ENCODE measurements at places on chromosomes 7 and 10.

DNA sequence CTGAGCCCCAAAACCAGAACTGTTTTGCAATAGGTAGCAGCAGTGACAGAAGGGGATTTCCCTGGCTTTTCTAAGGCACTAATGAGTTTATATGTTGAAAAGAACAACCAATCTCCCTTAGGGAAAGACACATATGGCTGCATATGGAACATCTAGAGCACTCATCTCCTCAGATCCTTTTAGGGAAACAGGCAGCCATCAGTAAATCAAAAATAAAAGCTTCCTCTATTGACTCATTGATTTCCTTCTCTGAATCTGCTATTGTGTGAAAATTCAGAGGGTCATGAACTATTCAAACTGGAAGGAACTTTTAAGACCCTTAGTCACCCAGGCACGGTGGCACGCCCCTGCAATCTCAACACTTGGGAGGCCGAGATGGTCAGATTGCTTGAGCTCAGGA is 110.9 kb upstream of the NANOS1 start:
- no peak for DNase-seq

DNA sequence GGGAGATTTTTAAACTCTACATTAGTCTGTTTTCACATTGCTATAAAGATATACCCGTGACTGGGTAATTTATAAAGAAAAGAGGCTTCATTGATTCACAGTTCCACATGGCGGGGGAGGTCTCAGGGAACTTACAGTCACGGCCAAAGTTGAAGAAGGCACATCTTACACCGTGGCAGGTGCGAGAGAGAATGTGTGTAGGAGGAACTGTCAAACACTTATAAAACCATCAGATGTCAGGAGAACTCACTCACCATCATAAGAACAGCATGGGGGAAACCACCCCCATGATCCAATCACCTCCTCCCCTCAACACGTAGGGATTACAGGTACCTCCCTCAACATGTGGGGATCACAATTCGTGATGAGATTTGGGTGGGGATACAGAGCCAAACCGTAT is 129.5 kb downstream of the FGFR2 start:
- no peak for DNase-seq

DNA sequence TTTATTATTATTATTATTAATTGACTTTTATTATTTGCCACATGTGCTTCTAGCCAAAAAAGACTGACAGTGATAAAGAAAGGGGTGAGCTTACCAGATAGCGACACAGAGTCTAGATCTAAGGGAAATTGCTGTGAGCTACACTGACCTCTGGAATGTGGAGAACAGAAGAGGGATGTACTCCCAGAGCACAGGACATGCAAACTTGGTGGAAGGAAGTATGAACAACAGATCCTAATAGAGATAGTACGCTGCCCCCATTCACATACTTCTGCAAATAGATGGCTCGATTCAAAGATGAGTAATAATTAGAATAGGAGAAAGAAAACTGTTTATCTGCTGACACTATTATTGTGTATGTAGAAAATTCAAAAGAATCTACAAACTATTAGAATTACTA is 109.3 kb upstream of the HPS1 start:
- DNase-seq = no peak

DNA sequence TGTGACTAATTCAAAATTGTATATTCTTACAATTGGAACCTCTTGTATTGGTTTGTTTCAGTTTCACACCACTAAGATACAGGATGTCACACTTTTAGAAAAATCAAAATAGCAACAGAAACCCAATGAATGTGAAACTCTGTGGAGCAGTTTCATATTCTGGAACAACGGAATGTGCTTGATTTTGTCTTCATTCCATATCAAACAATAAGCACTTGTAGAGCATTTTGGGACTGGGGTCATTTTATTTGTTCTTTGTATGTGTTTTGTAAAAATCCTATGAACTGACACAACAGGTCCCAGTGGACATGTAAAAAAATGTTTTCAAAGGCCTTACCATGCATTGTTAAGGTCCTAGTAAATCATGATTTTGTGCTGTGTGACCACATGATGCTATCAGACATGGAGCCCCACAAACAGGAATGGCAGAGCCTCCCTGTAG is 123.1 kb downstream of the DKK1 start:
- DNase-seq = no peak

- no peak for DNase-seq
Measured at GRCh38 chr7:77235276-77235675, 35.7 kb upstream of the FGL2 start.

DNA sequence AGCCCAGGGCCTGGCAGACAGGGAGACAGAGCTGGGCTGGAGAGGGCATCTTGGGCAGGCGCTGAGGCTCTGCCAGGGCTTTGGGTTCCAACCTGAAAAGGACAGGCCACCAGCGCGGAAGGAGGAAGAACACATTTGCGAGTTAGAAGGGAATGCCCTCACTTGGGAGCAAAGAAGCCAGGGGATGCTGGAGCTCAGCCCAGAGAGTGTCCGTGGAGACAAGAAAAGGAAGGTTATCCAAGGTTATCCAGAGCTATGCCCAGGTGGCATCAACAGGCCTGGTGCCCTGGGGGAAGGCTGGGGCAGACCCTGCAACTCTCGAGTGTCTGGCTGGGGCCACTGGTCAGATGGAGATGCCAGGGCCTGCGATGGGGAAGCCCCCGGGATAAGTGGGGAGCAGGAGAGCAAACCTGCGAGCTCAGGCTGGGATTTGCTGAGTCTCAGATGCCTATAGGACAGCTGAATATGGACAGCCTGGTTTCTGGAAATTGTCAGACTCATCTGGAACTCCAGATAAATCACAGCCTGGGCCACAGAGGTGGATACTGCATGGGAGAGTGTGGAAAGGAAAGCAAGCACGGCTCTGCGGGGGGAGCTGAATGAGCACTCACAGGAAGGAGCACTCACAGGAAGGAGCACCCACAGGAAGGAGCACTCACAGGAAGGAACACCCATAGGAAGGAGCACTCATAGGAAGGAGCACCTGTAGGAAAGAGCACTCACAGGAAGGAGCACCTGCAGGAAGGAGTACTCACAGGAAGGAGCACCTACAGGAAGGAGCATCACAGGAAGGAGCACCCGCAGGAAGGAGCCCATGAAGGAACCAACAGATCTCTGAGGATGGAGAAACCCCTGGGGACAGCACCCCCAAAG is 152.1 kb downstream of the ADAM12 start:
- DNase-seq = peak; percentile 1

- DNase-seq = no peak
Measured at GRCh38 chr7:155851892-155852291, 39.6 kb upstream of the SHH start.

GRCh38 chr7:151705636-151706276 is 171.2 kb downstream of the PRKAG2 start:
- peak; percentile 43 for DNase-seq

- DNase-seq = no peak
Measured at GRCh38 chr7:80413383-80413945, 98.4 kb downstream of the GNAT3 start.

GRCh38 chr7:129110258-129110981 is 34.1 kb upstream of the TSPAN33 start:
- no peak for DNase-seq

- DNase-seq = peak; percentile 32
Measured at GRCh38 chr7:47100817-47101435, 481.0 kb downstream of the TNS3 start.

- peak; percentile 35 for DNase-seq
Measured at GRCh38 chr7:74289018-74289658, at the start of gene CLIP2. CLIP2 (plus strand) TSS chr7:74289407; CDS start chr7:74317547, 28,140 bp downstream.

- no peak for DNase-seq
Measured at GRCh38 chr10:130816116-130816901, 495.2 kb downstream of the TCERG1L start.

DNA sequence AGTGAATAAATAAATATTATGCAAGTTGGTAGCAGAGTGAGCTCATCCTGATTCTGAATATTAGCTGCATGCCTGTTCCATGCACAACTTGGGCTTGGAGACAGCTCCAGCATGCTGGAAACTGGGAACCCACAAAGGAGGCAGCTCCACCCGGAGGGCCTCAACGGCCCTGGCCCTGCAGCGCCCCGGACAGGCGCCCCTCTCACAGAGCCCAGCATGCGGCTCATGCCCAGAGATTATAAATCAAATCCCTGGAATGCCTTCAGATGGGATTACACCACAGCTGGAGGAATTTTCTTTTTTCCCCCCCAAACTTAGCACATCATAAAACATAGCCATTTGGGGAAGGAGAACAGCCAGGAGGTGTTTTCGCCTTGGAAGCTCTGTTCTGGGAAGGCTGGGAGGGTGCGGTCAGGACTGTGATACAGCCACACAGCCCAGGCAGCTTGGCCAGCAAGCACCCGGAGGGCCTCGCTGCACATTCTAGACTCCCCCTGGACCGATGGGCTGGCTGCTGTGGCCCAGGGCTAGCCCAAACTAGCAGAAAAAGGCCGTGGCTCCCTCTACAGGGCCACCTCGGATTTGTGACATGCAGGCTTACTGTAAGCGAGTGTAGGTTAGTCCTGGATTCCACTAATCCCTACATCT is 102.4 kb downstream of the PTPN20 start:
- DNase-seq = no peak

DNA sequence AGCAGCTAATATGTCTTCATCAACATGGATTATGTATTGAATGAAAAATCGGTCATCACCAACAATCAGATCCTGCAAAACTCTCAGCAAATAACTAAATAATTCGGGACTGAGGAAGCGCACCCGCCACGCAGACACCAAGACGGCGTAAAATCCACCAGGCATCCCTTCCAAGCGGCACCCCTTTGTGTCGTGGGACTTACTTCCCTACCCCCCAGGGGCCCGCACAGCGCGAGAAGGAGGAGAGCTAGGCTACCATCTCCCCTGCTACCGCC is 721 bp downstream of the ARL3 start:
- DNase-seq = no peak

- peak; percentile 84 for DNase-seq
Measured at GRCh38 chr10:80202934-80203834, 2.2 kb downstream of the ANXA11 start.

GRCh38 chr10:79260811-79261740 is 86.2 kb upstream of the PPIF start:
- DNase-seq = no peak

DNA sequence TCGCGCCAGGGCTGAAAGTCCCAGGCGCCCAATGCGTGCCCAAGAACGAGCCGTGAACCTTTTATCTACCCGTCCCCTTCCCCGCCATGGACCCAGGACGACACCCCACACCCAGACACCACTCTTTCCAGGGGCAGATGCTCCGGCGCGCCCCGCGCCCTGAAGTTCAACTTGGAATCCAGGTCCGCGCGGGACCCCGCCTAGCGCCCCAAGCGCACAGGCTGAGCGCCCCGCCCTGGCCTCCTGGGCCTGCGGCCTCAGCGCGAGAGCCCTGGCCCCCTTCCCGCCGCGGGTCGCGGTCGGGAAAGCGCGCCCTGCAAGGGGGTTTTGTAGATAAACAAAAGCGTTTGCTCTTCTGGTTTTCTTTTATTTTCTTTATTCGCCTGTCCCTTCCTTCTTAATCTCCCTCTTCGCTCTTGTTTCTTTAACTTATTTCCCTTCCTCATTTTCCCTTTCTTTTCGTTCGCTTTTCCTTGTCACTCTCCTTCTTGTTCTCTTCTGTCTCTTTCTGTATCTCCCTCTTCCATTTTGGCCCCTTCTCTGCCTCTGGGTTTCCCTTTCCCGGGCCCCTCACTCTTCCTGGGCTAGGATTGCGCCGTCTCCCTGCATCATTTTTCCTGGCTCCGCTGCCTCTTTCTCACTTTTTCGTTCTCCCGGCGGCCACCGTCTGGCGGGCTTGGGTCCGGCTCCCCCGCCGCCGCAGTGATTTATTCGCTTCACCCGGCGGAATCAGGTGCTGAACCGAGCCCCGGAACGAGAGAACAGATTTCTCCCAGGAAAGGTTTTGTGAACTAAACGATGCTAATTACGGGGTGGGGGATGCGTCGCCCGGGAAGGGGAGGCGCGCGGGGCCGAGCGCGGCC is 15.3 kb upstream of the PAX2 start:
- no peak for DNase-seq

DNA sequence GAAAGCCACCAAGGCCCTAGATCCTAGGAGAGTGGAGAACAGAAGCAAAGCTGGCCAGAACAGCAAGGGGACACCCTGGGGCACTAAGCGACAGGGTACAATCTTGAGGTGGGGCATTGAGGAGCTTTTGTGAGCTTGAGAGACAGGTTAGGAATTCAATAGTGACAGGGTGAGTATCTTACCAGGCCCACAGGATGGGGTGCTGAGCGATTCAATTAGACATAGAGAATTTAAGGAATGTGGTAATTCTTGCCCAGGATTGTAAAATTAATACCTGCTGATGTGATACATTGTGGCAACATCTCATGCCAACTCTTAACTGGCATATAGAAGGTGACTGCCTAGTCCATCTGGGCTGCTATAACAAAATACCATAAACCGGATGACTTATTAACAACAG is 14.0 kb downstream of the RBP3 start:
- no peak for DNase-seq

DNA sequence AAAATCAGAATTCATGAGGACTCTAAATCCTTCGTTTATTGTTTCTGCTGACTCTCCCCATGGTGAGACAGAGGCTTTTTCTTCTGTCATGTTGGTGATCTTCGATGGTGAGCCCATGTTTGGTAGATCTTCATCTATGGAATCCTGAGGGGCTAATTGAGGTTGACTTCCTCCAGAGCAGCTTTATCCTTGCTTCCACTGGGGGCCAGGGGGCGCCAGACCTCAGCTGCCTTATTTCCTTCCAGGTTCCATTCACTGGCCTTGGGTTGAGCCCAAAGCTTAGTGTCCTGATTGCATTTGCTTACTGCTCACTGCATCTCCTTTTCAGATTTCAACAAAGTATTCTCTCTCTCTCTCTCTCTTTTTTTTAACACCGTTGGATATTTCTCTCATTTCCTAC is 80.7 kb downstream of the GCC1 start:
- no peak for DNase-seq

DNA sequence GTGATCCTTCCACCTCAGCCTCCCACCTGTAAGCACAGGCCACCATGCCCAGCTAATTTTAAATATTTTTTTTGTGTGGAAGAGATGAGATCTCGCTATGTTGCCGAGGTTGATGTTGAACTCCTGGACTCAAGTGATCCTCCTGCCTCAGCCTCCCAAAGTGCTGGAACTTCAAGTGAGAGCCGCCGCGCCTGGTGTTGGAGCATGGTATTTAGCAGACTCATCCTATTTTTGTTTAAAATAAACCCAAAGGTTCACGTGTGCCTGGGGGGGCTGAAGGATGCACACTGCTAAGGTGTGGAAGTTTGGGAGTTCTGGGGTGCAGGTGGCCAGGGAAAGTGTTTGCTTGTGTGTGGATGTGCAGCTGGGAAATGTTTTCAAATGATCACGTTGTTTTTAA is 18.1 kb downstream of the PDGFA start:
- DNase-seq = no peak

Data from Jurkat, Clone E6-1 (cell line).